ENCODE measurements at places on chromosomes 1 and 21.

DNA sequence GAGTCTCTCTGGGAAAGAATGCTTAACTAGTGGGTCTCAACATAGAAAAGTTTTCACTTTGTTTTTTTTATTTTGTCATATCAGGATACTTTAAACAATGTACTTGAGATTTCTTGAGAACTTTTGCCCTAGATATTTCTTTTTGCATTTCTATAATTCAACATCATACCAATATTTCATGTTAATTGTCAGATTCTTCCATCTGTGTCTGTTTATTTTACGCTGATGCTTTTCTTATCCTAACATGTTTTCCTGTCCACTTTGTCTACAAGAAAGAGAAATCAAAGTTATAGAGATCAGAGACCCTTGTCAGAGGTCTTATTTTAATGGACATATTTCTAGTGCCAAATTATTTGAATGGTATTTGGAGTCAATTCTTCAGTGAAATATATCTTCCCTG, 95.5 kb upstream of the B3GALT2 start:
- no peak overlapping the region for H3K4me3 ChIP-seq
- no peaks in the 10 kb centered on the region for H3K4me1 ChIP-seq
- DNase-seq = no peak
- H3K36me3 ChIP-seq = no peaks in the 10 kb centered on the region
- no peak overlapping the region for H3K27ac ChIP-seq

GRCh38 chr1:54331091-54331772, 75.0 kb downstream of the SSBP3 start:
- H3K36me3 ChIP-seq = no peaks in the 10 kb centered on the region
- H3K4me3 ChIP-seq = no peak overlapping the region
- H3K27me3 ChIP-seq = no peaks in the 10 kb centered on the region
- DNase-seq = no peak
- peaks cover 42% of the 10 kb centered on the region for H3K4me1 ChIP-seq
- H3K27ac ChIP-seq = peak overlapping the region; percentile 39

- H3K27me3 ChIP-seq = no peaks in the 10 kb centered on the region
- H3K27ac ChIP-seq = no peak overlapping the region
- H3K4me3 ChIP-seq = no peak overlapping the region
- peaks cover 4% of the 10 kb centered on the region for H3K4me1 ChIP-seq
These were observed 43.6 kb upstream of the TMEM61 start for GRCh38 chr1:54936791-54937190.

DNA sequence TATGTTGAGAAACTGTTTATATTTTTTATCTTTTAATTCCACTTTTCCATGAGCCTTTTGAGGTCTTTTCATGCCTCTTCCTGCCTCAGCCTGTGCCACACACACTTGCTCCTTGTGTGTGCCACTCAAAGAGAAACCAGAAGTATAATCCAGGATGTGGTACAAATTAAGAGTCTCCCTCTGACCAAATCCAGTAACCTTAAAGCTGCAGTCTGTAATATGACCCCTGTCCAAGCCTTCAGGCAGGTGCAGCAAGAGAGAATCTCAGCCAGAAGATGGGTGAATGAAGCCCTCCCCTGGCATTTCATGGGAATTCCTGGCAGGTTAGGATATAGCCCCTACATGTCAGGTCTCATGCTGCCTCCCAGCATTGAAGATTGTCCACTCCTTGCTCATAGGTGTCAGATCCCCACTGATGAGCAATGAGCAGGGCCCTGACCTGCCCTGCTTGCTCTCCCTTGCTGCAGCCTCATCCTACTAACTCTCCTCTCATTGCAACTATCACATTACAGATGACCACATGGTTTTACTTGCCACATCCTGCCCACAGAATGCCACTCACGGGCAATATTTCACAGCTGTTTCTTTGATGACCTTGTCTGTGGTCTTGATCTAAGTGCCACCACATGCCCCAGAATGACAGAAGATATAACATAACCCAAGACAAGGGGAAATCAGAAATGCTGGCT, 169.3 kb downstream of the SEC16B start:
- H3K36me3 ChIP-seq = no peaks in the 10 kb centered on the region
- no peaks in the 10 kb centered on the region for H3K4me1 ChIP-seq
- H3K27me3 ChIP-seq = no peaks in the 10 kb centered on the region
- H3K27ac ChIP-seq = no peak overlapping the region

DNA sequence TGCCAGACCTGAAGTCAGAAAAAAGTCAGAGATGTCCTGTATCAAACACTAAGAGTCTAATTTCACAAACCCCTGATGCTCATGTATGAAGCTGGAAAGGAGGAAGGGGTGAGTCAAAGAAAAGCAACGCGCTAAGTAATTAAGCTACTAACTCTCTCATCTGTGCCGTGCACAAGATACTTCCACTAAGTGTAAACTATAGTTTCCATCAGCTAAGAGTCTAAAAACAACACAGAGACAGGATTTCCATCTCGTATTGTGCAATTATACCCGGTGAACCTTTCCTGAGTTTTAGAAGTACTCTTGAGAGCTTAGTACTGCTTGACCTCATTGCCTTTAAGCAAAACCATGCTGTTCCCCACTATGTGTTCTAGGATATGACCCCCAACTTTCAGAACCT, 19.0 kb downstream of the DNALI1 start:
- H3K4me1 ChIP-seq = no peaks in the 10 kb centered on the region
- no peaks in the 10 kb centered on the region for H3K27me3 ChIP-seq
- H3K27ac ChIP-seq = no peak overlapping the region
- peaks cover 38% of the 10 kb centered on the region for H3K36me3 ChIP-seq
- no peak overlapping the region for H3K4me3 ChIP-seq
- no peak for DNase-seq

DNA sequence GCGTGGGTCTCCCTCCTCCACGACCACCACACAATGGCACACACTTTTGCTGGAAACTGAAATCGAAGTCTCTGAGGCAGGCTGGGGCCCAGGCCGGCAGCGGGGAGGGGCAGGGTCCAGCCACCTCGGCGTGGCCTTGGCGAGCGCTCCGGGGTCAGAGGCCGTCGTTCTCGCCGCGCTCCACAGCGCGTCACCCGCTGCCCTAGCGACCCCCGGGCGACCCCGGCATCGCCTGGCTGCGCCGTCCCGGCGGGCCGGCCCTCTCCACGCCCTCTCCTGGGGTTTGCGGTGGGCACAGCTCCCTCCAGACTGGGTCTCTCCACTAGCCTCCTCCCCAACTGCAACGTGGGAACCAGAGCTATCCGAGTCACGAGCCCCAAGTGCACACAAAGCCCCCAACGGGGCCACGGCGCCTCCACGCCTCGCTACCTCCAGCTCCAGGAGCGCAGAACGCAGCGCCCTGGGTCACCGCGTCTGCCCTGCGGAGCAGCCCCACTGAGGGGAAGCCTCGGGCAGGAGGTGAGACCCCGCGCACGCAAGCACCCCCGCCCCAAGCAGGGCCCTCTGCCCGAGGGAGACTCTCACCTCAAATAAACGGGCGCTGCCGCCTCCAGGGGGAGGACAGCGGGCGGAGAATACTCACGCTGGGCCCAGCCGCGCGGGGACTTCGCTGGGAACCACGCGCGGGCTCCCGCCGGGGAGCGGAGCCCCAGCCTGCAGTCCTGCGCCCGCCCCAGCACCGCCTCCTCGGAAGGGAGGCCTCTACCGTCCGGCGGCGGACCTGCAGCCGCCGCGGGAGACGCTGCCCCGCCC, 134.0 kb upstream of the BARHL2 start:
- no peaks in the 10 kb centered on the region for H3K36me3 ChIP-seq
- peak overlapping the region; percentile 70 for H3K4me3 ChIP-seq
- peaks cover 33% of the 10 kb centered on the region for H3K27me3 ChIP-seq

Data from H1 (cell line).